Transverse colon (tissue), 4 donors: ENCODE measurements at places on chromosomes 5 and 9.

- no peak for DNase-seq
Observed at GRCh38 chr5:1835431-1835830, 34.2 kb downstream of the NDUFS6 start.

DNA sequence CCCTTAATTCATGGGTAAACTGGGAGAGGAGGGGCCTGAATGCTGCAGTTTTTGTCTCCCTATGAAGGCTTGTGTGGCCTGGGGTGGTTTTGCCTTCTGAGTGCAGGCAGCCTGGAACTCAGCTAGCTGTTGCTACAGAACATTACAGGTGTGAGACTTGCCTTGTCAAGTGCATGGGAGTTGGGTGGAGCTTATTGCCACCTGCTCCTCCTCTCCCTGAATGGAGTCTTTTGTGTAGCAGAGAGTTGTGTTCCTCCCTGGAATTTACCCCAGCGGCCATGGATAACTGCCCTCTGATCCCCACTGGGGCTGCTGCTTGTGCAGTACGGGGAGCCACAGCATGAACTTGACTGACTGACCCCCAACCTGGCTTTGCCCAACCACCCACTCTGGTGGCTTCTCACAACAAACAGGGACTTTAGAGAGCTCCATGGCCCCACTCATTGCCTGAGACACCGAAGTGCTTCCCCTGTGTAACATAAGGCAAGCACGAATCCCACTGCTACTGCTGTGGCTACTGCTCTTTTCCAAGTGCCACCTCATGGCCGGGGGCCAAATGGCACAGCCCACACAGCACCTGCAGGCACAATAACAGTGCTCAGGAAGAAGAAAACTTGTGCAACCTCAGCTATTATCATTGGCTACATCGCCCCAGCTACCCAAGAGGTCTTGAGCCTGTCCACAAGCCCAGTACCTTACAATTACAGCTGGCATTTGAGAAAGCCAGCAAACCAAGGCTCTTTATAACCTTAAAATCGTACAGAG lies 942.9 kb downstream of the CDH18 start:
- no peak for DNase-seq

- no peak for DNase-seq
Observed at GRCh38 chr5:149935431-149935901, 9.1 kb downstream of the PDE6A start.

DNA sequence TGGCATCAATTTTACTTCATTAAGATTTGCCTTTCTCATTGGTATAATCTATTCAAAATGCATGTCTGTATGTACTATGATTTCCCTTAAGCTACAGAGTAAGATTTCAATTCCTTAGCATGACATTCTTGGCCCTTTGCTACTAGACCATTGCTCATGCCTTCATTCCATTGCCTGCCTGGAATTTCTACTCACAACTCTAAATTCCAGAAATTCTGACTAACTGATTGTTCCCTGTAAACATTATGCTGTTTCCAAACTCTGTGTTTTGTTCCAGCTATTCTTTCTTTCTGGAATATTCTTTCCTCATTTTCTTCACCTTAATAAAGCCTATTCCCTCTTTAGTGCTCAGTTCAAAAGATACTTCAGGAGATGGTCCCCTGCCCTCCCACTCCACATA lies 568.8 kb upstream of the SEMA6A start:
- DNase-seq, result no peak

DNA sequence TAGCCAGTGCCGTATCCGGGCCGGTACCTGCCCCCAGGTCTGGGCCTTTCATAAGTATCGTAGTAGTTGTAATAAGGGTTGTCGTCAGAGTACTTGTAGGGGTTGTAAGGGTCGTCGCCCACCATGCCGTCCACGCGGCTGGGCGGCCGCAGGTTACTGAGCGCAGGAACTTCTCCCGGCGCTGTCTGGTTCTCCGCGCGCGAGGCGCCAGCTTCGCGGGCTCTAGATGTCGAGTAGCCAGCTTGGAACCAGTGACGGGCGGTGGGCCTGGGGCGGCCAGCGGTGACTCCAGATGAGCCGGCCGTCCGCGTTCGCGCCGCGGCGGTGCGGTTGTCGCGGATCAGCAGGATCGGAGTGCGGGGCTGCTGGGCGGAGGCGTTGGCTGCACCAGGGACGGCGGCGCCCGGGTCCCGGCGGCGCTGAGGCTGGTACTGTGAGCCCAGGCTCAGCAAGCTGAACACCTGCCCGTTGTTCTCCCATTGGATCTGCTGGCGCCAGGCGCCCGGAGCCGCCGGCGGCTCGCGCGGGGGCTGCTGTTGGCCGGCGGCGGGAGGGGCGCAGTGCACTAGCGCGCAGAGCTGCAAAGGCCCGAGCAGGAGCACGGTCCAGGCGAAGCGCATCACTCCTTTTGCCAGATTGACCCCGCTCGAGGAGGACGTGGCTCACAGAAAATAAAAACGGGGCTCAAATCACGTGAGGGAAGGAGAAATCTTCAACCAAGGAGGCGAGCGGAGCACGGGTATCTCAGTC lies 518 bp downstream of the LOX start:
- peak; percentile 10 for DNase-seq

DNA sequence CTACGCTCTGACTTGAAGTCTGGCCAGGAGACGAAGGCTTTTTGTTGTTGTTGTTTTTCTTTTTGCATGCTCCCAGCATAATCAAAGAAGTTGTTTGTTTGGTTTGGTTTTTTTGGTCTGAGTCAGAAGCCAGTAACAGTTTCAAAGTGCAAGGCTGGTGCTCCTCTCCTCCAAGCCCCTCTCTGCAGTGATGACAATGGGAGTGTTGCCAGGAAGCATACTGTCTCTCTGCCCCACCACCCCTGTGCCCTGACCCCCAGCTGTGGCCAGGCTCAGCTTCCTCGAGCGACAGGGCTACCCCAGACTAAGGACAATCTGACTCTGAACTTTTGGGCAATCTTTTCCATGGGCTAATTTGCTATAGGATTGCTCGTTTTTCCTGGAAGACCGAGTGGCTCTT lies 173.8 kb upstream of the PITX1 start:
- DNase-seq, result no peak

DNA sequence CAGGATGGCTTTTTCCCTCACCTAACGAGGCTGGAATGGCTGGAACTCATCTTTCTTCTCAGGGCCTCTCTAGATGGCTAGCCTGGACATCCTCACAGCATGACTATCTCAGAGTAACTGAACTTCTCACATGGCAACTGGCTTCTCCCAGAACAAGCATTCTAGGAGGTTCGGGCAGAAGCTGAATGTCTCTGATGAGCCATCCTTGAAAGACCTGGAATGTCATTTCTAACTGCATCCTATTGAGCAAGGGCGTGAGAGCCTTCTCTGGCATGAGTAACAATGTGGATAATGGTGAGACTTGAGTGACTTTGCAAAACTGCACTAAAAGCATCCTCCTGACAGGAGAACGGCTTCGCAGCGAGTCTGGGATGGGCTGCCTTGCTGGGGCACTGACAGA lies 487.7 kb downstream of the MAT2B start:
- no peak for DNase-seq

GRCh38 chr9:14286121-14286520 lies 27.8 kb downstream of the NFIB start:
- no peak for DNase-seq

DNA sequence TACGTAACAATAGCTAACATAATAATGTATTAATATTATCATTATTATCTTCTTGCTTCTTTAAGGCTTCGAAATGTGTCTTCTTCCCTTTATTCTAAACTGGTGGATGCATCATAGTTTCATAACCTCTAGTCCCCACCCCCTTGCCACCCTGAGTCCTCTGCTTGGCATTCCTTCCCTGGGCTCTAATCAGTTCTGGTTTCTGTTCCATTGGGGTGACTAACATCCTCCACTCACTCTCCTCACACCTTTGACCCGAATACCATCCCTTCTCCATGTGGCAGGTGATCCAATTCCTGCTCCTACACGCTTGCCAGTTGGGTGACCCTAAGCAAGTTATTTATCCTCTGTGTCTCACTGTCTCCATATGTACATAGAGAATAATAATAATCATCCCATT lies 286.1 kb downstream of the TRPM3 start:
- DNase-seq, result no peak

- DNase-seq, result no peak
Observed at GRCh38 chr5:175728885-175729828, 71.3 kb downstream of the HRH2 start.

DNA sequence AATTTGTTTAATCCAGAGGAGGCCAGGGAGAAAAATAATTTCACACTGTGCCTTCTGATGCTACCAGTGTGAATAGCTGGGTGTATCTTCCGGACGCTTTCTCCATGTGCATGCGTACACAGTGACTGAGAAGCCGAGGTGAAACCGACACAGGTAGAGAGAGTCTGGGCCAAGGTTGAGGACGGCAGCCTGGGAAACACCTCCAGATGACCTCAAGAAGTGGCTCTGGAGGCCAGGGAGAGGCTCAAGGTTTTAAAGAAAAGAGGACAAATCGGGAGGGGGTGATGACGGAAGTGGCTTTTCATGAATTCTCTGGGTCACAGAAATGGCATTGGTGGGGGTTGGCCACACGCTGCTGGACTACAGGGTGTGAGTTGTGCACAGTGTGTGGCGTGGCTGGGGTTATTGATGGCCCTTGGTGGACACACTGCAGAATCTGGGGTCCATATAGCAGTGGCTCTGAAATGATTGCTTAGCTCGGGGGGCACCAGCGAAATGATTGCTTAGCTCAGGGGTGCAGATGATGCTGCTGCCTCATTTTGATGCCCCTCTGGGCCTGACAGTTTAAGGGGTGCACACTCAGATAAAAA lies 34.1 kb upstream of the LRRC14B start:
- DNase-seq, result no peak

DNA sequence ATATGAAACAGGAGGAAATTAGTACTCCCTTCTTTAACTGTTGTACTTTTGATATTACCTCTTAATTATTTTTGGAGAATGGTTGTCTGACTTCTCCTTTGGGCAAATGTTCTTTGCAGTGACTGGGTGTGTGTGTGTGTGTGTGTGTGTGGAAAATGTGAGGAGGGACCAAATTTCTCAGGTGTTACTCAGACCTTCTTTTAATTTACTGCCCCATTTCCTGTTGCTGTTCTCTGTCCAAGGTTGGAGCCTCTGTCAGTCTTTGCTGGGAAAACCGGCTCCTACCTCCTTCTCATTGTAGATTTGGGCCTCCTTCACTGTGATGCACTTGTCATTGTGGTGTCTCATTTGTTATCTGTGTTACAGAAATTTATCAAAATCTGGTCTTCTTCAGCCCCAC lies 68.4 kb downstream of the PBX3 start:
- DNase-seq, result no peak

DNA sequence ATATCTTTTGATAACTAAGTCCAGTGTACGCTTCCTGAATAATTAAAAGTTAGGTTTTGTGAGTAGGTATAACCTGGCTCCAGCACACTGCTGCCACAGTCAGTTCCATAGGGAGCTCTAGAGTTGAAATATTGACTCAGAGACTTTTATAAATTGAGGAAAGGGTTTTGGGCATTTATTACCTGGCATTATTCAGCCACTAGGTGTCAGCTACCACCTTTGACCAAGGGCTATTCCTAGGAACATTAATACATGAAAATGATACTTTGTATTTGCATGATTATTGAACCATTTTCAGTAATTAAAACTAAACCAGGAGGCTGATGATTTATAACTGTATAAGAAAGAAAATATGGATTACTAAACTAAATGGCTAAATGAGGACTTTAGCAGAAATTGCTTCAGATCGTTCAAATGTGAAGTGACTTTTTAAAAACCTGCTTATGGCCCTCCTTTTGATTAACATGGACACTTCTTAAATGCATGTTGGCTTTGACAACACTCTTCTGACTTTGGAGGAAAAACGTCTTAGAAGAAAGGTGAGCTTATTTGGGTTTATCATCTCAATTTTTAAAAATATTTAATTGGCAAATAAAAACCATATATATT lies 83.0 kb downstream of the SMC2 start:
- DNase-seq, result no peak

DNA sequence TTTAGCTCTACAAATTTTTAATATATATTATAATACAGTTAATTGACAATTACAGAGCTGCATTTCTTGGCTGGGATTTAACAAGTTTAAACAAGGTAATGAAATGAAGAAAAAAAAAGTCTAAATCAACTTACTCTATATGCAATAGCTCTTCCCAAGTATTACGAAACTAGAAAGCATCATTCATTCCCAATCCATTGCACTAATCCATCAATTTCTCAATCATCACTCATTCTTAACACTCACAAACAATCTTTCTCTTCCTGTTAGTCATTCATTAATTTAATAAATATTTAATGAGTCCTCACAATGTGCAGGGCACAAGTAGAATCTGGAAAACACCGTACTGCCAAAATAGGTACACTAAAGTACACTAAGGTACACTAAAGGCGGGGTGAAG lies 42.9 kb upstream of the APBA1 start:
- no peak for DNase-seq

DNA sequence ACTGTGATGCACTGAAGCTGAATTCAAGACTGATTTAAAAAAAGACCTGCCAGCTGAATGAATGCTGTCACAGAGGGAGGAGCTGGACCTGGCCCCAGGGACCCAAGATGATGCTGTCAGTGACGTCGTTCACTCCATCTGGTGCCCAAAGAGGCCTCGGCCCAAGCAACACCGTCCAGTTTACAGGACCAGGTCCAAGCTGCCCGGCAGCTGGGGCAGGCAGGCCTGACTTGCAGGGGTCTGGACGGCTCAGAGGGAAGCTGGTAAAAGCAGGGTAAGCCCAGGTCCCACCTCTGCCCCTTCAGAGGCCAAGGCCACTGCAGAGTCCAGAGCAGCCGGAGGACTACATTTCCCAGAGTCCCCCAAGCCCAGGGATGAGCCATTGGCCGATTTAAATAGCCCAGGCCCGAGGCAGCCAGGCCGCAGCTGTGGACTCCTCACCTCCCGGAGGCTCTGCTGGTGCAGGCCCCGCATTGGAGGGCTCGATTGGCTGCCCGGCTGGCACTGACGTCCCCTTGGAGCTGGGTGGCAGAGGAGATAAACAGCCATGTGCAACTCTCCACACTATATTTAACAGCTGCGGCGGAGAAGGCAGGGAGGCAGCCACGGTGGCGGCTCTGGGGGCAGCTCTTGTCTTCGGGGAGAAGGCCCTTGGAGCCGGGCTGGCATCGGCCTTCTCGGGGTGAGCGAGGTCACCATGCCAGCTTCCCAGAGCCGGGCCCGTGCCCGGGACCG lies at the start of gene PLPP7:
PLPP7 (plus strand) TSS at position 423 of the 735 bp plus-strand sequence; CDS start at position 698, 275 bp downstream.
- DNase-seq, result peak; percentile 44

GRCh38 chr5:92992073-92992472 lies 588.9 kb downstream of the NR2F1-AS1 start:
- no peak for DNase-seq
